Aorta (tissue), 5 donors: ENCODE measurements at places on chromosomes 5 and 9.

GRCh38 chr9:127159325-127159801 is 36.9 kb upstream of the ANGPTL2 start:
- H3K4me1 ChIP-seq = no peaks in the 10 kb centered on the region
- H3K4me3 ChIP-seq = no peak overlapping the region
- no peak for DNase-seq
- no peaks in the 10 kb centered on the region for H3K27me3 ChIP-seq
- H3K36me3 ChIP-seq = no peaks in the 10 kb centered on the region
- H3K27ac ChIP-seq = no peak overlapping the region

- H3K4me3 ChIP-seq = no peak overlapping the region
- no peaks in the 10 kb centered on the region for H3K36me3 ChIP-seq
- no peak overlapping the region for H3K27ac ChIP-seq
- H3K27me3 ChIP-seq = no peaks in the 10 kb centered on the region
Observed at GRCh38 chr5:171436804-171437285, 17.4 kb downstream of the FGF18 start.

GRCh38 chr9:122168356-122168755 is 8.6 kb downstream of the MORN5 start:
- H3K27me3 ChIP-seq = no peaks in the 10 kb centered on the region
- H3K27ac ChIP-seq = no peak overlapping the region
- H3K4me3 ChIP-seq = no peak overlapping the region
- H3K36me3 ChIP-seq = no peaks in the 10 kb centered on the region
- no peaks in the 10 kb centered on the region for H3K4me1 ChIP-seq

- H3K4me1 ChIP-seq = no peaks in the 10 kb centered on the region
- H3K36me3 ChIP-seq = no peaks in the 10 kb centered on the region
- H3K27ac ChIP-seq = no peak overlapping the region
Observed at GRCh38 chr5:28495876-28496275, 1457.5 kb upstream of the CDH9 start.

DNA sequence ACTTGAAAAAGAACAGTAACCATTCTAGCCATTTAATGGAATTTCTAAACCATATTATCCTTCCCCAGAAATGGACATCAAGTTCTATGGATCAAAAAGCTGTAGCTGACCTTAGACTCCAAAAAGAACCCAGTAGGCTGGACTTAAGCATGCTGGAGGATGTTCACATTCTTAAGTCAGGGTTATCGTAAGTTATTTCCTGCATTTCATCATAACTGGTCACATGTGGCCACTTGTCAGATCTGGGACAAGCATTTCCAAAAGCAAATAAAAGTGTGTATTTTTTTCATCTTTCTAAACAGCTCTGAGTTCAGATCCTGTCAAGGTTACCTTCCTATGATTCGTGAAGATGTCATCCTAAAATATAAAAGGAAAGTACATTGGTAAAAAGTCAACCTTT is 274.5 kb upstream of the PTGER4 start:
- H3K27ac ChIP-seq = no peak overlapping the region
- DNase-seq = no peak
- no peaks in the 10 kb centered on the region for H3K4me1 ChIP-seq
- H3K36me3 ChIP-seq = no peaks in the 10 kb centered on the region
- no peak overlapping the region for H3K4me3 ChIP-seq
- H3K27me3 ChIP-seq = no peaks in the 10 kb centered on the region

GRCh38 chr5:134554319-134555222 is 29.1 kb downstream of the JADE2 start:
- peak; percentile 81 for DNase-seq
- H3K36me3 ChIP-seq = no peaks in the 10 kb centered on the region
- H3K4me1 ChIP-seq = peaks cover 5% of the 10 kb centered on the region

DNA sequence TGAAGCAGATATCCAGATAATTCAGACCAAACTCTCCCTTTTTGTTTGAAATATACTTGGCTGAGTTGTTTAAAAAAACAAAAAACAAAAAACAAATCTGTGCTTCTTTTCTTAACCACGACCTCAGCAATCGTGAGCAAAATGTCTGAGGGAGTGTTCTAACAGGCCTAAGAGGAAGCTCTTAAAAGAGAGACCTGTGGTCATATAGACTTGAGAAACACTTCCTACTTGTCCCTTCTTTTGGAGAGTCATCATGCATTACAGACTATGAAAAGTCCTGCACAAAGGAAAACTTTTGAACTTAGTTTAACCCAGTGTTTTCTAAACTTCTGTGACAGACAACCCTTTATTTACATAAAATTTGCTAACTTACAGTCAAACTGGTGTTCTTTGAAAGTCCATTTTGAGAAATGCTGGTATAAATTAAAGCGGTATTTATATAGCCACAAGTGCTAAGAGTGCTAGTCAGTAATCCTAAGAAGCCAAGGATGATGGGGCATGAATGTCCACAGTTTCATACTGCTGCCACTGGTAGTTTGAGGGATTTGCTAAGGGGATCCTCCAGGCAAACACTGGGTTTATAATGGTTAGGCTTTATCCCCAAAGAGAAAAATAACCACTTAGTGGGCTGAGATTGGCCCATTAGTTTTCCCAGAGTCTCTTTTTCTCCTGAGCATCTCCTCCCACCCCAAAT is 199.8 kb downstream of the LRRC70 start:
- no peaks in the 10 kb centered on the region for H3K27me3 ChIP-seq
- no peaks in the 10 kb centered on the region for H3K36me3 ChIP-seq
- no peak overlapping the region for H3K4me3 ChIP-seq
- no peak for DNase-seq

- H3K4me1 ChIP-seq = peaks cover 3% of the 10 kb centered on the region
- no peak overlapping the region for H3K27ac ChIP-seq
- no peaks in the 10 kb centered on the region for H3K27me3 ChIP-seq
- no peaks in the 10 kb centered on the region for H3K36me3 ChIP-seq
- no peak for DNase-seq
Observed at GRCh38 chr5:143165049-143165880, 238.2 kb downstream of the NR3C1 start.

DNA sequence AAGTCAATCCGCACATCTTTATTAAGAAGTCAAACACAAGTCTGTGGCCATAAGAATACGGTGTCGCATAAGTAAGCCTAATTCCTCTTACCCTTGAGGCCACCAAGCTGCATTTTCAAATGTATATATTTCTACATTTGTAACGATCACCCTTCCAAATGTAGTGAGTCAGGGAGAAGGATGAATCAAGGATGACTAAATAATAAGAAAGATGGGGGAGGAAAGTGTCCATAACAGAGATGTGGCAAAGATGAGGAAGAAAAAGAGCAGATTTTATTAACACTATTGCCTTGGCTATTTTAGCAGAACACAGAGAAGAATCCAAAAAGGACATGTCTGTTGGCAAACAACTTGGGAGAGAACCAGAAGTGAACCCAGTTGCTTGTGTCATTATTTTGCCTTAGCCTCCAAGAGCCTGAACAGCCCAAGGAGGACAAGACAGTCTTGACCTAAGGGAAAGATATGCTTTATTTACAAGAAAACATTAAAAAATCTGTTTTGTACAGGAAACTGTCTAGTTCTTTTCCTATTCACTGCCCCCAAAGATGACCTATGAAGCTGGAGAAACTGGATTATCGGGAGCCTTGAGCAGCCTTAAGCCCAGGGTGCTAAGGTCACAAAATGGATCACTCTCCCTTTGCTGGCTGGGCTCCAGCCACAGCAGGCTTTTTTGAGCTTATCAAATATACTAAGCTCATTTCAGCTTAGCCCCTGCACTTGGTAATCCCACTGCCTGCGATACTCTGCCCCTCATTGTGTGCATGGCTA is 101.5 kb downstream of the PLCXD3 start:
- no peaks in the 10 kb centered on the region for H3K27me3 ChIP-seq
- H3K27ac ChIP-seq = no peak overlapping the region
- no peaks in the 10 kb centered on the region for H3K36me3 ChIP-seq

DNA sequence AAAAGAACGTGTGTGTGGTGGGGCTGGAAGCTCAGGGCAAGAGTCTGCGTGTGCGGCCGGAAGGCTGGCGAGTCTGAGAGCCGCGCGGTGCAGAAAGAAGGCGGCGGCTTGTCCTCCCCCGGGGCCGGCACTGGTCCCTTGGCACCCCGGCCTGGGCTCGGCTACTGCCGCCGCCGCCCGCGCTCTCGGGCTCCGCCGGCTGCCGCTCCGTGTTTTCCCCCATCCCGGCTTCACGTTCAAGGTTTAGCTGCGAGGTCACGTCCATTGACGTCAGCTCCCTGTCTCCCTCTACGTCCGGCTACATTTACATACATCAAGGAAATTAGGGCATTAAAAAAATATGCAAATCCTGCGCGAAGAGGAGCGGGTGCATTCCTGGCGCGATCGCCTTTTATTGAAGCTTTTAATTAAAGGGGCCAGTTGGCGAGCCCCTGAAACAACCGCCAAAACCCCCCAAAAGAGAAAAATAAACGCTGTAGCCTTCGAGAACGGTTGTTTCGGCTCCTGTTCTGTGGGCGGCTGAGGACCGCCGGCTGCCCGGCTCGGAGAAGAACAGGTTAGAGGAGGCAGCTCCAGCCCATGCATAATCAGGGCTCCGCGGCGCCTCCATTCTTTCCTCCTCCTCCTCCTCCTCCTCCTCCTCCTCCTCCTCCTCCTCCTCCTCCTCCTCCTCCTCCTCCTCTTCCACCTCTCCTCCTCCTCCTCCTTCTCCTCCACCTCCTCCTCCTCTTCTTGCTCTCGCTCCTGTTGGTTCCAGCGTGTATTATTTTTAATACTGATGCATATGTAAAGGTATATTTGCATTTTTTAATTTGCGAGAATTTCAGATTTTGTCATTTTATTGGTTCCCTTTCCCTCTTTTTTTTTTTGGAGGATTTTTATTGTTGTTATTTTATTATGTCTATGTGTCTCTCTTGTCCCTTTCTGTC is 207.0 kb downstream of the MEF2C start:
- H3K27ac ChIP-seq = no peak overlapping the region
- peak overlapping the region; percentile 41 for H3K4me3 ChIP-seq
- no peaks in the 10 kb centered on the region for H3K27me3 ChIP-seq
- no peaks in the 10 kb centered on the region for H3K36me3 ChIP-seq
- peak; percentile 73 for DNase-seq
- H3K4me1 ChIP-seq = no peaks in the 10 kb centered on the region

DNA sequence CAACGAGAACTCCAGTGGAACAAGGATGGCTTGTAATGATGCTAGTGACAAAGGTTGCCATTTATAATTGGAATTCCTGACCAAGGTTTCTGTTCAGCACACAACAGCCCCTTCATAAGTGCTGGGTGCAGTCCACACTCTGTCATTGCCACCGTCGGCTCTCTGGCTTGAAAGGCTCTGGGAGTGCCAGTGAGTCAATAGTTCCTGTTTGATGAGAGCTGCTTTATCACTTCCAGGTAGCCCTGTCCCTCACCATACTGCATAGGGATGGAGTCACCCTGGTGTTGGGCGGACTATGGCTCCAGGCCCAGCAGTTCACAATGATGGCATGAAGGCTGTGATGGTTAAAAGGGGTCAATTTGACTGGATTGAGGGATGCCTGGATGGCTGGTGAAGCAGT is 34.6 kb upstream of the SEMA4D start:
- H3K27me3 ChIP-seq = no peaks in the 10 kb centered on the region
- H3K36me3 ChIP-seq = no peaks in the 10 kb centered on the region
- no peak overlapping the region for H3K4me3 ChIP-seq
- H3K27ac ChIP-seq = no peak overlapping the region

- no peak overlapping the region for H3K4me3 ChIP-seq
- no peaks in the 10 kb centered on the region for H3K36me3 ChIP-seq
- DNase-seq = no peak
- no peak overlapping the region for H3K27ac ChIP-seq
- H3K27me3 ChIP-seq = no peaks in the 10 kb centered on the region
Observed at GRCh38 chr5:32679218-32679617, 31.9 kb upstream of the NPR3 start.

DNA sequence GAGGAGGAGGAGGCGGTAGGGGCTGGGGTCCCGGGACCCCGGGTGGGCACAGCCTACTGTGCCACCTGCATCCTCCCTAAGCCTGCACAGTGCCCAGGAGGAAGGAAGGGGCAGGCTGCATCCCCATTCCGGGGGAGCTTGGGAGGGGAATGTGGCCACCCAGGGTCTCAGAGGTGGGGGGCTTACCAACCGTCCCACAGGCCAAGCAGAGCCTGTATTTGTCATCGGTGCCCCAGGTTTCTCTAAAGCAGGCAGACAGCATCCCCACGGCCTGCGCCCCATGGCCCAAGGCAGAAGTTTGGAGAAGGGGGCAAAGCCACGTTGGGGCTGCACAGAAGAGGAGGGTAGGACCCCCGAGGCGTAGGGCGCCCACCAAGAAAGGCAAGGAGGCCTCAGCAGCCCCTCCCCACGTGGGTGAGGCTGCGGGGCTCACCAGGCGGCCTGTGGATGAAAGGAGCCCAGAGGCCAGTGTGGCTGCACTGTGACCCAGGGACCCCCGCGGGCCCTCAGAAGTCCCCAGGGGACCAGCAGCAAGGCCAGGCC is 507 bp upstream of the GPSM1 start:
- H3K4me3 ChIP-seq = peak overlapping the region; percentile 36
- no peak for DNase-seq
- no peaks in the 10 kb centered on the region for H3K4me1 ChIP-seq
- H3K27me3 ChIP-seq = no peaks in the 10 kb centered on the region
